ENCODE measurements at places on chromosomes 12 and 14.
A peak's percentile ranks its signal among the peaks of the same experiment; 100 is the strongest.

DNA sequence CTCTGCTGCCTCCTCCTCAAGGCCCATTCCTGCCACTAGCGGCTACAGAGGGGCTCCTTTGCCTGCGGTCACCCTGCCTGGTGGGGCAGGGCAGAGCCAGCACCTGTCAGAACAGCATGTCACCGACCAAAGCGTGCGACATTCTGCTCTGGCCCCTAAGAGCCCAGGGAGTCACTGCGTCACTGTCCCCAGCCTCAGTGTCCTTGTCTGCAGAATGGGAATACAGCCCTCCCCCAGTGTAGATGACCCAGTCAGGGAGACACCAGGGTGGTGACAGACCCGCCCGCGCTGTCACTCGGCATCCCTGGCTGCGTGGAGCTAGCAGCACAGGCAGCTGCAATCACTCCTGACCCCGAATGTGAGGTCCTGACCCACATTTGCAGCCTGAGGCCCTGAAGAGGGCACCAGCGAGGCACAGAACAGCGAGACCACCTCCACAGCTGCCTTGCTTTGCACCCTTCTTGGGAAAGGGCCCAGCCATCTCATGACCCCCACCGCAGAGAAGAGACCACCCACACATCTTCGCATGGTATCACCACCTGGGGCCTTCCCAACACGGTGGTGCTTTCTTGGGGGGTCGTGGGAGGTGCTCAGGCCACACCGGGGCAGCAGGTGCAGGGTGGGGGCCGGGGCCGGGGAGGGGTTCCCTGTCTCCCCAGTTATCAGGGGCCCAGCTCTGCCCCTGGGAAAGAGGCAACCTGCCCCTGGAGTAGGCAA lies 2.5 kb downstream of the AHNAK2 start:
- H3K27ac ChIP-seq, result no peak overlapping the region
- H3K36me3 ChIP-seq, result no peaks in the 10 kb centered on the region
- no peak overlapping the region for H3K4me3 ChIP-seq
- DNase-seq, result peak; percentile 40

DNA sequence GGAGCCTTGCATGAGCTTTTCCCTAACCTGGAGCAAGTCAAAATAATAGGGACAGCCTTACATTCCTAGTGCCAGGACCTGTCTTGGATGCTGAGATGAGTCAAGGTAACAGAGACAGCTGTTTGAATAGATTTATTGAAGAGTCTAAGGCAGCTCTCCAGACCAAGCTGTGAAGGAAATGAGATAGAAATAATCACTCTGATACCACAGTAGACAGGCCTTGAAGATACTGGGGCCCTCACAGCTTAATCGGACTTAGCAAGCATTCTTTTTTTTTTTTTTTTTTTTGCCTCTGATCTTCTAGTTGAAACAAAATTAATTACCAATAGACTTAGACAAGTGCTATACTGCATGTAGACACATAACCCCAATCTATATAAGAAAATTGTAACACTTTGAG lies 3.1 kb upstream of the RNASE9 start:
- H3K36me3 ChIP-seq, result no peaks in the 10 kb centered on the region
- H3K4me3 ChIP-seq, result no peak overlapping the region
- no peaks in the 10 kb centered on the region for H3K27me3 ChIP-seq
- H3K27ac ChIP-seq, result no peak overlapping the region
- peaks cover 7% of the 10 kb centered on the region for H3K4me1 ChIP-seq

DNA sequence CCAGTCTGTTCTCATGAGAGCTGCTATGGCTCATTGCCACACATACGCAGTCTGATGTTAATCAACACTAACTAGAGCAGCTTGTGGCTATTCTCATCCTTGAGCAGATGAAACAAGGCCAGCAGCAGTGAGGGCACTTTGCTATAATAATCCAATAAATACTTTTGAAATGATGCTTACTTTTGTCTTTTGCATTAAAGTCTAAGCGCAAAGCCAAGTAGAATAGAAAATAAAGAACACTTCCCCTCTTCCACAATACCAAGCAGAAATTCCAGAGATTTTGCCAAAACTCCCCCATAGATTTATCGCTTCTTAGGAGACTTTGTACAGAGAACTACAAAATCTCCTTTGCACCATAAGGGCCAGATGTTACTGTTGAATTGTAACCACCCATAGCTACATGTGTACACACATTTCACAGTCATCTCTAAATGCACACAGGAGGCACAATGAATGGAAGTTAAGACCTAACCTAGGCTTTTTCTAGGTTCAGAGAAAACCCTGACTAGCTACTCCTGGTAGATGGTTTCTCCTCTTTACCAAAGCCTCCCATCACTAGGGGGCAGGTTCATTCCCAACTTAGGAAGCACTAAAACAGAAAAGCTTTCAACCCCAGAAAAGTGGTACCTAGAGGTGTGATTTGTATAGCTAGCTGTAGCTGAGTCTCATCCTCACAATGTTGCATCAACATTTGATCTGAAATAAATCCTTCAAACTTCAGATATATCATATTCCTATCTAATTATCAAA lies 119.3 kb downstream of the HMGA2 start:
- no peak overlapping the region for H3K4me3 ChIP-seq
- H3K27ac ChIP-seq, result no peak overlapping the region
- H3K4me1 ChIP-seq, result no peaks in the 10 kb centered on the region
- H3K27me3 ChIP-seq, result peaks cover 4% of the 10 kb centered on the region
- DNase-seq, result no peak

DNA sequence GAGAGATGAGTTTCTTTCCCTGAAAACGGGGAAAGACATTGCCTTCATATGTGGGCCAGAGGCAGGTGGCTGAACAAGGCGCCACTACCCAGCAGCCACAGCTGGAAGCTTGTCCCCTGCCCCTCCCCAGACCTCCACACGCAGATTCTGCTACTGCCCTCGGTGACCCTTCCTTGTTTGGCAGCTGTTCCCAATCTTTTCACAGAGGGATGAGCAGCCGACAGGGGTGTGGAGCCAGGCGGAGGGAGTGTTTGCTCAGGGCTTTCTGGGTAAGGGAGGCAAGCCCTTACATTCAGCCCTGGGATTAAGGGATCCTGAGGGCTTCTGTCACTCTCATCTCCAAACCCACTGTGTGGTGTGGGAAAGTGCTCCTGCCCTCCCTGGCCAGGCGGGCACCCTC lies 4.5 kb upstream of the KRT4 start:
- H3K4me1 ChIP-seq, result peaks cover 9% of the 10 kb centered on the region
- H3K27ac ChIP-seq, result no peak overlapping the region
- no peak for DNase-seq
- H3K27me3 ChIP-seq, result peaks cover 11% of the 10 kb centered on the region
- H3K36me3 ChIP-seq, result no peaks in the 10 kb centered on the region

DNA sequence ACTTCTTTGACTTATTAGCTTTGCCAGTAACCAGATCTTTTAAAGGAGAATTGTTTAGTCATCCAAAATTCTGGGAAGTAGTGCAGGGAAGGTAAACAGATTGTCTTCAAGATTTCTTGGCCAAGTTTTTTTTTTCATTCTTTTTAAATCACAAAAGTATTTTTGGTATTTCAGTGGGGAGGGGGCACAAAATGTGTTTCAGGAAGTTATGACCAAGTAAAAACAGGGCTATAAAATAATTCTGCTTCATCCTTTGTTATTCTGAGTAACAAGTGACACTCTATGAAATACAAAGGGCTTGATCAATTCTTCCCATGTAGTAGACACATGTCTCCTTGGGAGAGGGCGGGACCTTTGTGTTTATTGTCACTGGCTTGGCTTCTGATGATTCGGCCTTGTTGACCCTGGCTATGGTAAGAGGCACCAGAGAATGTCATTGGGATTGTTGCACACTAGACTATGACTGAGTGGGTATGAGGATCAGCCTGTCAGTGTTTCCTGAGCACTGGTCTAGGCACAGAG lies 55.4 kb downstream of the SUSD6 start:
- no peaks in the 10 kb centered on the region for H3K27me3 ChIP-seq
- peak overlapping the region; percentile 80 for H3K27ac ChIP-seq
- peaks cover 82% of the 10 kb centered on the region for H3K4me1 ChIP-seq
- H3K4me3 ChIP-seq, result no peak overlapping the region

DNA sequence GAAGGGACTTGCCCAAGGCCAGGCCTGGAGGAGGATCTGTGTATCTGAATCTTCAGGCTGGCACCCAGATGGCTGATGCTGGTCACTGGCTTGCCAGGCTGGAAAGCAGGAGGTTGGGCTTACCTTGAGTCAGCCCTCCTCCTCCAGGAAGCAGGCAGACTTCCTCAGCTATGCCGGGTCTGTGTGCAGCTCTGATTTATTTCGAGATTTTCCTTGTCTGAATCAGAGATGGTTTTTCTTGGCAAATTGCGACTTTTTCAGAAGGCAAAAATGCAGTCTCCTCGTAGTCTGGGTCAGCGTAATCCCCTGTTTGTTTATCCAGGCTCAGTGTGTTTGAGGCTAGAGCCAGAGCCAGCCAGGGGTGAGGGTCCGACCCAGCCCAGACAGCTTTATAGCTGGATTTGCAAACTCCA lies 48.9 kb downstream of the SMOC1 start:
- H3K4me1 ChIP-seq, result no peaks in the 10 kb centered on the region
- DNase-seq, result no peak
- no peak overlapping the region for H3K27ac ChIP-seq
- H3K36me3 ChIP-seq, result no peaks in the 10 kb centered on the region
- H3K4me3 ChIP-seq, result no peak overlapping the region
- peaks cover 66% of the 10 kb centered on the region for H3K27me3 ChIP-seq

Data from activated naive CD4-positive, alpha-beta T cell treated with anti-CD3 and anti-CD28 coated beads, Interleukin-2, amount 10 ng/mL, durations not matched to agents 7 days and 5 days (primary cell).